Activated naive CD8-positive, alpha-beta T cell treated with anti-CD3 and anti-CD28 coated beads for 36 hours (primary cell): ENCODE measurements at places on chromosomes 16 and 17. TPM values are rescaled to one million over a fixed set of nuclear protein-coding genes. Genes with fewer than 3 reads are reported as not detected.

DNA sequence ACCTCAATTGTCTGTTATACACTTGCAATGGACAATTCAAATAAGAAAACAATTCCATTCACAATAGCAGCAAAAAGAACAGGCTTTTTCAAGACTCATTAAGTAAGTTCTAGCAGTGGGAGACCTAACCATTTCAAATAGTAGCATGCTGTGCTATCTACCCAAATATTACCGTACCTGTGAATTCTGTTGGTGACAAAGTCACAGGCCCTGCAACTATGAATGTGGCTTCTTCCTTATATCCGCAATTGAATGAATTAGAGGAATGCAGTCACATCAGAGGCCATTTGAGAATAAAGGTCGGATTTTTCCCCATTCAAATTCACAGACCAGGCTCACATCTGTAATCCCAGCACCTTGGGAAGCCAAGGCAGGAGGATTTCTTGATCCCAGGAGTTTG is 800 bp upstream of the NME4 start:
- no peak for DNase-seq

DNA sequence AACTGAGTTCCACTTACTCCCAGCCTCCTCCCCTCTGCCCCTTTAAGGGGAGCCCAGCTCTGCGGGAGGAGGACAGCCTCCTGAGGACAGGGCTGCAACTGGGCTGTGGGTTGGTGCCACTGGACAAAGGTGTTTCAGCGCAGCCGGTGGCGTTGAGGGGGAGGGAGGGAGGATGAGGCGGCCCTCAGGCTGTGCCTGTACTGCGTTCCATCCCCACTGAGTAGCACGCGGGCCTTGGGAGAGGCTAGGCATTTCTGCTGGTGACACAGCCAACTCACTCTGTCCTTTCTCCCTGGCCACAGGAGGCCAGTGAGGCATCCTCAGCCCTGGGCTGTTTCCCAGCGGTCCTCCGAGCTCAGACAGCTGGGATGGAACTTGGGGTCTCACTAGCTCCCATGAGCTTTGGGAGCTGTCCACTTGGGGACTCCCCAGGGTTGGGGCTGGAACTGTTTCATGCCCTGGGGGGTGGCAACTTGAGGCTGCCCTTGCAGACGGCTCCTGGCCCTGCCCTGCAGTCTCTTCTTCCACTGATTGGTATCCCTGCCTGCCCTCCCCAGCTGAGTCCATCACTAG is 70.5 kb downstream of the MPRIP start:
- no peak for DNase-seq

- DNase-seq = no peak
Measured at GRCh38 chr16:24834459-24835335, 11.1 kb upstream of the SLC5A11 start.

GRCh38 chr17:76003915-76004314 is 3.3 kb downstream of the CDK3 start:
- no peak for DNase-seq

- DNase-seq = no peak
Measured at GRCh38 chr17:3316836-3317235, 18.7 kb upstream of the OR3A1 start.

- DNase-seq = no peak
Measured at GRCh38 chr16:65394281-65394680, 272.4 kb upstream of the CDH11 start.

- no peak for DNase-seq
Measured at GRCh38 chr16:5903153-5903552, 805.6 kb upstream of the EEF2KMT start.

DNA sequence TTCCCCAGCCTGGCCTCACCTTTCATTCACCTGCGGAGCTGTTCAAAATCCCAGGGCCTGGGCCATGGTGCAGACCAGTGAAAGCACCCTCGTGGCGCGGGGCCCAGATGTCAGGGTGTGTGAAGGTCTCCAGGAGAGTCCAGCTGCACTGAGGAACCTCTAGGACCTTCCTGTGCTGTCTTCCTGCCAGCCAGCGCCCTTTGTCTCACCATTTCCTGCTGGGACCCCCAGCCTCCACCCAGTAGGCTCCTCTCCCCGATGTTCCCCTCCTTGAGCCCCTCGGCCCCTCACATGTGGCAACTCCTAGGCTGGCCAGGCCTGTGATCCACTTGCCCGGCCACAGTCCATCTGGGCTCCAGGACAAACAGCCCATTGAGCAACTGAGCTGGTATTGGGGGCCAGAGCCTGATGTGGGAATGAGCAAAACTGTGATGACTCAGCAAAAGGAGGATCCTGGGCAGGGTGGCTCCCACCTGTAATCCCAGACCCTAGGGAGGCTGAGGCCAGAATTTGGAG is 677 bp downstream of the SULT1A2 start:
- no peak for DNase-seq

GRCh38 chr16:3431779-3432219 is 11.5 kb downstream of the ZNF597 start:
- peak; percentile 73 for DNase-seq

DNA sequence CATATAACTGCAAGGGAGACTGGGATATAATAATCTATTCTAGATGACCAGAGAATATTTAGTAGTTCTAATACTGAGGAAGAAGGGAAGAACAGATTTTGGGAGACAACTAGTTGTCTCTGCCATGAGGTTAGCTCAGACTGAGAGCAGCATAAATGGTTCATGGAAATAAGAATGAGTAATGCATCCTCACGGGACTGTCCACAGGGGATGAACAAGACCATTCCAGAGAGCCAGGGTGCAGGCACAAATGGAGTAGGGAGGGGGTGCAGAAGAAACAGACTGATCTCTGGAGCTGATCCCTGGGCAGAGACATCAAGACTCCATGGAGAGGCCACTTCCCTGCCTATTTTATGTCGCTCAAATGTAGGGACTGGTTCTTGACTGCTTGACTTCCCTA is 30.4 kb downstream of the NLRC5 start:
- DNase-seq = no peak

The CES5A gene
- not detected for total RNA-seq

The CDH1 gene
- total RNA-seq = 0.21 TPM

The OR1A1 gene
- not detected for total RNA-seq

The CD300LB gene
- total RNA-seq = not detected
